ENCODE measurements at places on chromosomes 7 and 10.

DNA sequence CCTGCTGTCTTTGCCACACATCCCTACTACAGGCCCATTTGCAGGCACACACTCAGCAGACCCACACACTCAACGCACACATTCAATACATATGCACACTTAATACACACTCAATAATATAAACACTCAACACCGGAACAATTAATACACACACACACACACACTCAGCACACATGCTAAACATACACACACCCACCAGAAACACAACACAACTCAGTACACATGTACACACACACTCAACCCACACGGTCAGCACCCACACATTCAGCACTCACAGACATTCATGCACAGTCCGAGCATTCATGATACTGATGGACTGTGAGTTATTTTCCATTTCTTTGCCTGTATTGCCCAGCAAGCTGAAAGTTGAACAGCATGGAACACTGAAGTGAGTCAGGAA, 35.4 kb upstream of the SMNDC1 start:
- no peak for DNase-seq

- DNase-seq: peak; percentile 88
Observed at GRCh38 chr7:92765725-92766124, 70.6 kb downstream of the CDK6 start.

GRCh38 chr10:103396789-103397087, 312 bp downstream of the PDCD11 start:
- no peak for DNase-seq

GRCh38 chr7:18469316-18469715, 26.2 kb upstream of the HDAC9 start:
- DNase-seq: no peak

DNA sequence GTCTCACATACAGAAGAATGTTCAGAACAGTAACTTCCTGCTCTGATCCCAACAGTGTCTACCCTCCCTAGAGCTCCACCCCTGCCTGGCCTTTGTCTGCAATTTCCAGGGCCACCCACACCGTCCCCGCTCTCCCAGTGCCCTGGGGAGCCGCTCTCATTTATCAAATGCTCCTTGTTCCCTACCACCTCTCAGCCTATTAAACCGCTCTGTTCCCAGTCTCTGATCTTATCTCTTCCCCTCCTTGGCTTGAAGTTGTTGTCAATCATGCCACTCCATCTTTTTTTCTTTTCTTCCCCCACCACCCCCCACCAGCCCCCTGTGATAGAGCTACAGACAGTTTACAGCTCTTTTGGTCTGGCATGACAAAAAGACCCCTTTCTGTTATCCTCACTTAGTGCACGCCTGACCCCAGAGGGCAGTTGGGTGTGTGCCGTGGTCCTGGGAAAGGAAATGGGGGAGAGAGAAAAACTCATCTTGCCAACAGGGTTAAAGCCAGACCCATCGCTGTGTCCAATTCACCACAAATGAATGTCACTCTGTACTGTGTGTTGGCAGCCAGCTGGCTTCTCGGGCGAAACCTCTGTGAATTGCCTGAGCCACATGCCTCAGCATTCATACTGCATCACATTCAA, 28.8 kb upstream of the HECTD2 start:
- peak; percentile 24 for DNase-seq

GRCh38 chr7:70630440-70630817, 501.5 kb upstream of the GALNT17 start:
- DNase-seq: peak; percentile 26

Data from fibroblast of skin of scalp (primary cell).